ENCODE measurements at places on chromosomes 6 and 20.

DNA sequence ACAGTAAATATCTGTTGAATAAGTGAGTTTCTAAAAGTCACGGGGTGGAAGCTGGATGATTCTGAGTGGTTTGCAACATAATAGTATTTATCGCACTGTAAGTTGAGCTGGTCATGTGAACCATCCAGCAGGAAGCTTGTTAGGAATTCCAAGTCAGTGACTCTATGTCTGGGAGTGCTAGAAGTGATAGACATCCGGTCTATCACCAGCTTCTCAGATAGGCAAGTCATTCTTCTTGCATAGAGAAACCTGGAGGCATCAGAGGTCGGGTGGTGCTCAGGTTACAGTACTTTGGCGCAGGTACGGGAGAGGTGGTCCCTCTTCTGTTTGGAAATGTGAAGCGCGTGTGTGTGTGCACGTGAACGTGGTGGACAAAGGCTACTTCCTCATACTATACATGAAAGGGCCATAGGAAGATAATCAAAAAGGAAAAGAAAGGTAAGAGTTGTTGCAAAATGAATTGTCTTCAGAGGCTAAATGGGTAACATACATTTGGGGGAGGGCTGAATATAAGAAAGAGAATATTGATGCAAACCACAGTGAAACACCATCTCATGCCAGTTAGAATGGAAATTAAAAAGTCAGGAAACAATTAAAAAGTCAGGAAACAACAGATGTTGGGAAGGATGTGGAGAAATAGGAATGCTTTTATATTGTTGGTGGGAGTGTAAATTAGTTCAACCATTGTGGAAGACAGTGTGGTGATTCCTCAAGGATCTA, 299.3 kb upstream of the ZFP64 start:
- peak; percentile 85 for DNase-seq

- no peak for DNase-seq
Observed at GRCh38 chr20:33933469-33933909, 60.2 kb upstream of the RALY start.

DNA sequence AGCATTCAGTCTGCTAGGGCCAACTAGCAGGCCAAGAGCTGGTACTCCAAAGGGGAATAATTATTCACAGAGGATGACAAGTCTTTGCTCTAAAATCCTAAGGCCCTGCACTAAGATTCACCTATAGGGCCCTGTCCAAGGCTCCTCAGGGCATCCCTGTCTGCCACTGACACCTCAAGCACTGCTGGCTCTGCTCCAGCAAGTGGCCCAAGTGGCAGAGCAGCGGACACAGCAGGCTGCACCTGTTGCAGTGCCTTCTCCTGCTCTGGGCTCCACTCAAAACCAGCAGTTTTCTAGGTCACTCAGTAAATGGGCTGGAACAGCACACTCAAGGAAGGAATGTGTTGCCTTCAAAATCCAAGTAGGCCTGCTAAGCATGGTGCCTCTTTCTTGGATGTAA, 36.4 kb upstream of the SMOC2 start:
- DNase-seq = no peak

DNA sequence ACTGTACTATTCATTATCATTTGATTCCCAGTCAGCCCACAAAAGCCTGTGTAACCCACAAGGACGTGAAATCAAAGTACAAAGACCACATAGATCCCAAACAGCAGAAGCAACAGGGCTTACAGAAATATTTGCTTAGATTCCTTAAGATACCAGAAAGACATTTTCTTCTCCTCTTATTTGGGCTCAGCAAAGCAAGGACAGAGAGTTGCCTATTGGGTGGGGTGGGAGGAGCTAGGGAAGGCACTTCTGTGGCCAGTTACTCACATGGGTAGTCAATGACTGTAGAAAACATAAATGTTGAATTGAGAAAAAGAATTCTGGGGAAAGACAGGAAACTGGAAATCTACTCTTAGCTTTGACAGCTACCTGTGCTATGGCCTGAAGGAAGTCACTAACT, 19.8 kb downstream of the PDE7B start:
- DNase-seq = no peak

DNA sequence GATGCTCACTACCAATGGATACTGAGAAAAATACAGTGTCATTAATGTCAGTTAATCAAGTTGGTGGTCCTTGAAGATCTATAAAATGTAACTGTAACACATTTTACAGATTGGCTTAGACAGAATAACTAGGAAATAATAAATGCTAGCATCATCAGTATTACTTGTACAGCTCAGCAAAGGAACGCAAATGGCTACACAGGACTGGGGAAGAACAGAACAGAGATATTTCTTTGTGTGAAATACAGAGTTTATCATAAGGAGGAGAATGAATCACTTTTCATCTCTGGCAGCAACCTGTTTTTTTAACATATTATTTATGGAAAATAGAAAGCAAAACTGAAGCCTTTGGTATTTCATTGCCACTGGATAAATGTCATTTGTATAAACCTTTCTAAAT, 8.2 kb upstream of the QKI start:
- no peak for DNase-seq

DNA sequence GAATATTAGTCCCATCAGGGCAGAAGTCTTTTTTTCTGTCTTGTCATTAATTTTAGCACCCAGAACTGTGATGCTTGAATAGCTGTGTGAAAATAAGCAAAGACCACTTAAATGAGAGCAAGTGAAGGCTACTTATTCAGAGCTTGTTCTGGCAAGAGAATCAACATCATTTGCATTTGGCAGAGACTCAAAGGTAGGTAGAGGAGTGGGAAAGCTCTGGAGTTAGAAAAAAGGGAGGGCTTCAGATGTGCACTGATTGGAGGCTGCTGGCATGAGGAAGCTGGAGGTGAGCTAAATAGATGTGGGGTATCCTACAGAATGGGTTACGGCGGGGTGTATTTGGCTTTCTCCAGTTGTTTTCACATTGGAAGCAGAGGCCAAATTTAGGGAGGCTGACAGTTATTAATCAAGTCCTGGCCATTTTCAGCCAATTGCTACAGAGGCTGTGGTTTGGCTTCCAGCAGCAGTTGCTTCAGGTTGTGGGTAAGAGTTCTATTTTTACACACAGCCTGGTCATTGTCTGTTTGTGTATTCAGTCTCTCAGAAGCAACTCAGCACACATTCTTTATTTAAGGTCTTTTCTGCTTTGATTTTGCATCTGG, 254.3 kb downstream of the BTBD3 start:
- peak; percentile 43 for DNase-seq

DNA sequence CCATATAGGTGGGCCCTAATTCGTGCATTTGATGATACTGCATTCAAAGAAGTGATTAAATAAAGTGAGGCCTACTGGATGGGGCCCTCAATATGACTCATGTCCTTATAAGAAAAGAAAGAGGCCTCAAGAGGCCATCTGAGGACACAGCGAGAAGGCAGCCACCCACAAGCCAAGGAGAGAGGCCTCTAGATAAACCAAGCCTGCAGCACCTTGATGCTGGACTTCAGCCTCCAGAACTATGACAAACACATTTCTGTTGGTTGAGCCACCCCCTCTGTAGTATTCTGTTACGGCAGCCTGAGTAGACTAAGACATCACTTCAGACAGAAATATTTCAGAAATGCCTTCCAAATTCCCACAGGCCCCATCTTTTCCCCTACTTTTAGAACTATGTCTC, 82.5 kb upstream of the PLEKHG1 start:
- DNase-seq = no peak

DNA sequence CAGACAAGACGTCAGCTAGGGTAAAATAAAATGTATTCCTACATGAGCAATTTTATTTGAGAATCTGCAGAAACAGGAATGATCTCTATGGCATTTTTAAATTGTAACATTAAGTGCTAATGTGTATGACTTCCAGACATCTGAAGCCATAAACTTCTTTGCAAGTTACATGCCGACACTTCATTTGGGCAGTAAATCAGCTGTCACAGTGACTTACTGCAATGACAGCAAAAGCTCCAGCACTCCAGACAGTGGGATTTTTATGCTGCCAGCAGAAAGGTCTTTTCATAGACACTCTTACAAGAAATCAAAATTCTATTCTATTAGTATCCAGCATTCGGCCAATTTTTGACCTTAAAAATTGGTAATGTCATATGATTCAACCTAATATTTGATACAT, 156.3 kb upstream of the SNX9 start:
- DNase-seq = no peak

- no peak for DNase-seq
Observed at GRCh38 chr6:150492507-150492906, 107.2 kb upstream of the PLEKHG1 start.

- DNase-seq = no peak
Observed at GRCh38 chr6:18412644-18413043, 25.5 kb downstream of the RNF144B start.

DNA sequence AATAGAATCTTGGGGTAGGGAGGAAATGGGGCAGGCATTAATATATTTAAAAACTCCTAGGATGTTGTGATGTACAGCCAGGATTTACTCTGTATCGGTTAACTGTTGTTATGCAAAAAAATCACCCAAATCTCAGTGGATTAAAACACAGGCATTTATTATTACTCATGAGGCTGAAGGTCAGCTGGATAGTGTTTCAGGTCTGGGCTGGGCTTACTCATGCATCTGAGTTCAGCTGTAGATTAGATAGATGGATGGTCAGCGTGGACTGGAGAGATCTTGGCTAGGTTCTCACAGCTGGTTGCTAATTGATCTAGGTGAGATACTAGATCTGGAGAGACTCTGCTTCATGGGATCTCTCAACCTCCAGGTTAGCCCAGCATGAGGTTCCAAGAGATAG, 131.4 kb downstream of the BTBD3 start:
- peak; percentile 24 for DNase-seq

DNA sequence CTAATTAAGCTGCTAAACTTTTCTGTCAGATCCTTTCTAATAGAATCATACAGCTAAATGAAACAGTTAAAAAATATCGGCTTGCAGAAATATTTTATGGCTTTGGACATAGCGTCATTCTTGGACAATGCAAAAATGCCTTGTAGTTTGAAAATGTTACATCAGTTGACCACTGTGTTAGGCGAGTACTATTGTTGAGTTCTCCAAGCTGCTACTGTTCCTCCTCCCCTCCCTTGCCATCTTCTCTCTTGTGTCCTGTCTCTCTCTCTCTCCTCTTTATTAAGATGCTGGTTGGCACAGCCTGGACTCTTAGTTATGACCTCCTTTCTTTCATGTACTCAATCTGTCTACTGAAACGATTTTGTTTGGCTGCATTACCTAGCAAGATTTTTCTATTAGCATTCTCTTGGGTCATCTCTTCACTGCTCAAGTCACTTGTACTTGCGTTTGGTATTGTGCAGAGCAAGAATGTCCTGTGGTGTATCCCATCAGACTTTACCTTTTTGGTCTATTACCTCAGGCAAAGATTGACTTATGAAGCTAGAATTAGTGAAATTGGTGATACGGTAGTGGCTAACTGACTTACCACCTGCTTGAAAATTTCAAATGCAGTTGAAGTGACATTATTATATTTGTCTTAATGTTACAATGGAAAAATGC, 127.9 kb downstream of the FARS2 start:
- DNase-seq = no peak

DNA sequence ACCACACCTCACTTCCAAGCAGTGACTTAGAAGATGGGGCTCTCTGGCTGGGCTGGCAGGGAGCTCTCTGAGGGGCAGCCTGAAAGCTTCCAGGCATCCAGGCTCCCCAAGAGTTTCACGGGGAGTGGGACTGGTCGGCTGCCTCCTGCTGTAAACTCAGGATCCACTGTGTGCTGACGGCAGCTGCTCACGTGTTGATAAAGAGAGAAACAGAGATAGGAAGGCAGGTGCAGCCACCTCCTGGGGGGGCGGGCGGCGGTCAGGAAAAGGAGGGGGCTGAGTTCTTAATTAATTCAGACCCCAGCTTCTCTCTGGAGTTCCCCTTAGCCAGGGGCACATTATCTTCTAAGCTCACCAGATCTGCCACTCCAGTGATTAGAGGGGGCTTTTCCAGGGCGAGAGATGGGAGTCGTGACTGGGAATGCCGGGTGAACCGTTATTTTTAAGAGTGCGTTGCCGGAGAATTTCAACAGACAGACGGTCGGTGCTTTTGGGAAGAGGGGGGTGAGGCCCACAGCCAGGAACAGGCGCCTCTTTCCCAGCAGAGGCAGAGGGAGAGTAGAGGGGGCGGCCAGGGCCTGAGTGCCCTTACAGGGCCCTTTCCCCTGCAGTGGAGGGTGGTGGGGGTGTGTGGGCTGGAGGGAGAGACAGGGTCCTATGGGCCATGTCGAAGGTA, 70.9 kb downstream of the CD40 start:
- DNase-seq = no peak

GRCh38 chr6:158627168-158627939, 17.2 kb downstream of the DYNLT1 start:
- DNase-seq = no peak

DNA sequence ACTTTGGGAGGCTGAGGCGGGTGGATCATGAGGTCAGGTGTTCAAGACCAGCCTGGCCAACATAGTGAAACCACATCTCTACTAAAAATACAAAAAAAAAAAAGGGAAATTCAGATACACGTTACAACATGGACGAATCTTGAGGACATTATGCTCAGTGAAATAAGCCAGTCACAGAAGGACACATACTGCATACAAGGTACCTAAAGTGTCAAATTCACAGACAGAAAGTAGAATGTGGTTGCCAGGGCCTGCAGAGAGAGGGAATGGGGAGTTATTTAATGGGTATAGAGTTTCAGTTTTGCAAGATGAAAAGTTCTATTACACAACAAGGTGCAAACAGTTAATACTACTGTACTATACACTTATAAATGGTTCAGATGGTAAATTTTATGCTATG, 75.1 kb downstream of the SNX5 start:
- no peak for DNase-seq

DNA sequence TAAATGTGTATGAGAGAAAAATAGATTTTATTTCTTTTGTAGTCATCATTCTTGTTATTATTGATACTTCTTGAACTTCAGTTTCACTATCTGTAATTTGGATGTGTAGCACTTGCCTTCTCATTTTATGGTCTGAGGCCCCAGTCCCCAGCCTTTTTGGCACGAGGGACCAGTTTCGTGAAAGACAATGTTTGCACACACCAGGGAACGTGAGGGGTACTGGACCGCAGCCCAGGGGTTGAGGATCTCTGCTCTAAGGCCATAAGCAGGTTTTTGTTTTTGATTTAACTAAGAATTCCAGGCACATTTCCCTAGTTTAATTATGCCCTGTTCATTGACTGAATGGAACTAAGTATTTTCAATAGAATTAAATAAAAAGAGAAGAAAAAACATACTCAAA, 261.5 kb downstream of the BMP2 start:
- no peak for DNase-seq

DNA sequence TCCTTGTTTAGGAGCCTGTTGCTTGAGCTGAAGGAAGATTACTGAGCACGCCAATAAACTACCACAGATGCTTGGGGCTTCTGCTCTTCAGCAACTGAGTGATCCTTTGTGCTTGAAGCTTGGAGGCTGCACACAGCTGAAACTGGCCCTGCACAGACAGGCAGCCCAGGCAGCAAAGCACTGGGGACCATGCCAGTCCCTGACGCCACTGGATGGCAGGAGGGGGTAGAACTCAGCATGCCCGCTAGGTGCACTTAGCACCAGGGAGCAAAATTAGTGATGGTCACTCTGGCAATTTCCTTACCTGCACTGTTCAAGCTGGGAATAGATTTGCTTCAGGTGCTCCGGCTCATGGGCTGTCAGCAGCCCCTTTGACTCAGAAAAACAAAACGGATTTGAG, 91.5 kb downstream of the FAM50B start:
- DNase-seq = no peak
